ENCODE measurements at places on chromosomes 2 and 18.

GRCh38 chr18:23528580-23529472, 25.5 kb downstream of the RMC1 start:
- no peak for DNase-seq

- DNase-seq, result no peak
Observed at GRCh38 chr2:157190151-157190550, 67.4 kb upstream of the GALNT5 start.

DNA sequence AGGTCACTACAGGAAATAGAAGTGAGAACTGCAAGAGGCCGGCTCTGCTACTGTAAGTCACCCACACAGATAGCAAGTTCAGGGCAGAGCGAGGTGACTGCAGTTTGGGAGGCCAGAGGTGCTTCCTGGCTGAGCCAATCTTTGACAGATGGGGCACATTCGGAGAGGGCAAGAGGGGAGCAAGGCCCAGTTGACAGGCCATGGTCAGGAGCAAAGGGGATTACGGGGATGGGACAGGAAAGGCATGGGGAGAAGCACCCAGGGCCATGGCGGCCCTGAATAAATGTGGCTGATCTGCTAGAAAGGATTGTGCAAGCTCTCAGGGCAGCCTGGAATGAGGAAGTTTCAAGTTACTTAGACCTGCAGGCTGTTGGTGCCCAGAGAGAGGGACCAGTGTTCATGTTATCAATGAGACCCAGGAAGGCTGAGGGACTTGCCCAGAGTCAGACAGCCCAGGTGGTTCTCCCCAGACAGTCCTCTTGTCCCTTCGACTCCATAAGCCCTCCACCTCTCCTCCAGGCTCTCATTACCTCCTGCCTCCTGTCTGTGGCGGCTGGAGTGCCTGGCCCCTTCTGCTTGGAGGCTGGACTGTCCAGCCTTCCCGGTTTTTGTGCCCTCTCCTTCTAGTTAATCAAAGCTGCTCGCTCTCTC, 123.3 kb downstream of the CTIF start:
- no peak for DNase-seq

DNA sequence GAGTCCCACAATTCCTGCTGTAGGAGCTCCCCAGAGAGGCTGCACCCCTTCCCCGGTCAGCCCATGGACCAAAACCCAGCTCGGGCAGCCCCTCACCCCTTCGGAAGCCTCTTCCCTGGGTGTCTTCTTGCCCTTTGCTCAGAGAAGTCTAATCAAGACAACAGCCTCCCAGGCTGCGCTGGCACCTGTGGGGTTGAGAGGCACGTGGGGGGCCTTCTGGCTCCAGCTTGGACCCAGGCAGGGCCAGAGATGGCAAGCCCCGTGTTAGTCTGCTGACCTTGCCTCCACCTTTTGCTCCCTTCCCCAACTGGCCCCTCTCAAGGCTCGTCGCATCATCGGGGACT, 10.4 kb downstream of the SLC4A3 start:
- DNase-seq, result no peak

DNA sequence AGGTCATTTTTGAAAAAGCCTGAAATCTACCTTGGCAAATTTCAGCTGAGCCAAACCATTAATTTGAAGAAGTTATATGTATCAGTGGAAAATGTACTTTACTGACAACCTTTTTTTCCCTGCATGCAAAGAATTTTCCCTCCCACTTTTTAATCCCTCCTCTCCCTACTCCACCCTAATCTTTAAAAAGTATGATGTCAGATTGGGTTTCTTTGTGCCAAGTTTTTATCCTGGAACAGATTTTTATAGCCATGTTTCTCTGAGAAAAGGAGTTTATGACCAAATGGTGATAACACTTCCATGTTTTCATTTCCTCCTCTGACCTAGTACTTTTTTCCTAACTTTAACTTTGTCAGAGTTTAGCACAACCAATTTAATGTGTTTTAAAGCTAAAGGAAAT, 250.3 kb upstream of the FOSL2 start:
- DNase-seq, result no peak

DNA sequence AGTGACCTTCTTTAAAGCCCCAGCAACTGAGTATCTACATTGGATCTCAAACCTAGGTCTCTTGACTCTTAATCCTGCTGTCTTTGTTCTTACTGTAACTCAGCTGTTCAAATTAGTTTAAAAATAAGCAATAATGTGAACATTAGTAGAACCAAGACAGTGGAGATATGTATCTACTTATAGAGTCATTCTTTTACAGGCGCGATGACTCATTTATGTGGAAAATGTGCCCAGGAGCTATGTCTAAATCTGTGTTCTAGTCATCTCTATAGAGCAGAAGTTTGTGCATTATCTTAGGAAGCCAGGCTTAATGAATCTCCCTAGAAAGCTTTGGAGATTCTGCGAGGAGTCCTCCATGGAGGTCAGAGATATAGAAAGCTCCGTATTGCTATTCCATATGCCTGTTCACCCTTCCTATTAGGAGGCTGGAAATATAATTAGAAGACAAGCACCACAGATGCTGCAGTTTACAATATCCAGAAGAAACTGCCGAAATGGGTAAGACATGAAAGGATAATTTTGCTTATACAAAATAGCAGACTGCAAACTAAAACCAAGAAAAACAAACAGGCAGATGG, 211.6 kb downstream of the TRIB2 start:
- DNase-seq, result no peak
